ENCODE measurements at places on chromosomes 3 and 15. TPM values are rescaled to one million over a fixed set of nuclear protein-coding genes. Genes with fewer than 3 reads are reported as not detected.

The PARP3 gene
- 13.2 TPM for total RNA-seq

- no peaks in the 10 kb centered on the region for H3K27me3 ChIP-seq
- DNase-seq = no peak
- H3K36me3 ChIP-seq = no peaks in the 10 kb centered on the region
- H3K4me3 ChIP-seq = no peak overlapping the region
Observed at GRCh38 chr3:67362686-67363085, 291.7 kb downstream of the SUCLG2 start.

DNA sequence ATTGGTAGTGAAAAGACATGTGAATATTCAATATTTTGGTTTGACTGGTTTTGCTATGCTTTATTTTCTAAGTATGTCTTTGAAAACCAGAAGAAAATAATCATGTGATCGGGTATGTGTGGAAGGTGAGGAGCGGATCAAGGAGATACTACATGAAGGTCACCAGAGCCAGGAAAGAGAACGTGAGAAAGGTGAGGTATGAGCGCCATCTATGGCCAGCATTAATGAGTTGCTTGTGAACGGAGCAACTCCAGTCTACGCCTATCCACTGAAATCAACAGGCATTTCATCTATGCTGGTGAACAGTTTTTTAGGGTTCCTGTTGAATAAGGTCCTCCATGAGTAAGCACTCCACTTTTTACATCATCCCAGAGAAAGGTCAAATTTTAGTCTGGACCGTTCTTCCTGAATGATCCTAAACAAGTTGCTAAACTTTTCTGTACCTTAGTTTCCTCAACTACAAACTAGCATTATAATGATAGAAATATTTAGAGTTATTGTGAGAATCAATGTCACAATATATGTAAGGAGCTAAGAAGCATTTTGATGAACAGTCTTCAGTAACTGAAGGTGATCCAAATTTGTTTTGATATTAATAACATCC is 1435.2 kb upstream of the CADM2 start:
- no peaks in the 10 kb centered on the region for H3K36me3 ChIP-seq
- H3K4me3 ChIP-seq = no peak overlapping the region
- no peaks in the 10 kb centered on the region for H3K27me3 ChIP-seq
- no peaks in the 10 kb centered on the region for H3K4me1 ChIP-seq
- H3K27ac ChIP-seq = no peak overlapping the region

DNA sequence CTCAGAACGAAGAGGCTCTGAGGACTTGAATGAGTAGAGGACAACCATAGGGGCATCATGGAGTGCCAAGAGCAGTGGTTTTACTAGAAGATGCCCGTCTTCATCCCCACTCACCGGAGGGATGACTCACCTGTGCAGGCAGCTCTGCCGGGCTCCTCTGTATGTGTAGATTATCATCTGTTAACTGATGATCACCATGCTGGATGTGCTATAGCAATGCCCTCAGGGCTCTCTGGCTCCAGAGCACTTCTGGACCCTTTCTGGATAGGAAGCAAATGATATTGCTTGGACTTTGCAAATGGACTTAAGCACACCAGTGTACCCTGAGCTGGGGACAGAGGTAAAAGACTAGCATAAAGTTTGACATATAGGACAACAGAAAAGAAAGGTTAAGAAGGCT is 10.2 kb upstream of the TGFBR2 start:
- H3K4me3 ChIP-seq = no peak overlapping the region
- no peak overlapping the region for H3K27ac ChIP-seq
- H3K36me3 ChIP-seq = no peaks in the 10 kb centered on the region
- H3K27me3 ChIP-seq = no peaks in the 10 kb centered on the region
- DNase-seq = no peak

DNA sequence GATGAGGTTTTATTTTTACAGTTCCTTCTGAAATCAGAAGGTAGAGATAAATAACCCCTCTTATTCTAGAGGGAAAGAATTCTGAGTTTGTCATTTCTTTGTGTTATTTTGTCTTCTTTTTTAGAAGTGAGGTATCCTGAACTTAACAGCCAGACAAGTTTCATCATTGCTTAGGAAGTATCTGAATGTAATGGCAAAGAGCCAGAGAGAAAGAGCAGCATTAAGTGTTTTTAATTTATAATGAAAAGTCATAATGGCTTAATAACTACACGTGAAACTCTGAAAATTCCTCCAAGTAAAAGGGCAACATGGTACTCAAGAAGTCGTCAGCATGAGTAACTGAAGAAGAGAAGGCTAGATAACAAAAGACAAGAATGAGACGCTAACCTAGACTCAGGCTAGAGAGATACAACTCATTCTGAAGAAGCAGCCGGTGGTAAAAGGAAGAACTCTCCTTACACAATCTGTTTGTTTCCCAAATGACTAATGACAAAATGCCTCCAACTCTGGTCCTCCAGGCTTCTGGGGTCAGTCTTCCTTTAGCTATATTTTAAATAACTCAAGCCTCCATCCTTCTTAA is 116.2 kb upstream of the NECTIN3 start:
- H3K27ac ChIP-seq = no peak overlapping the region
- no peaks in the 10 kb centered on the region for H3K36me3 ChIP-seq
- no peak for DNase-seq
- no peaks in the 10 kb centered on the region for H3K27me3 ChIP-seq

DNA sequence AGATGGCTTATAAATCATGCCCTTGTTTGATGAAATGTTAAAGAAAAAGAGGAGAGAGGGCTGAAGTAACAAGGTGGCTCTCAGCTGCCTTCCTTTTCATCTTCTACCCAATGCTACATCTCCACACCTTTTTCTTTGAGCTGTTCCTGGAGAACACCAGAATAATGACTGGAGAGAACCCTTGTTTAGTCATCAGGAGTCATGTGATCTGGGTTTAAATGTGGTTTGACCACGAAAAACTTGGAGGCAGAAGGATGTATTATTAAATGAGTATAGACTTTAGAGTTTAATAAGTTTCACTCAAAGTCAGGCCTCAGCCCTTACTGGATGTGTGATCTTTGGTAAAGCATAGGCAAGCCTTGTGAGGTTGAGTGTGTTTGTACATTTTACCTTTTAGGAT is 230.3 kb upstream of the TBL1XR1 start:
- no peaks in the 10 kb centered on the region for H3K27me3 ChIP-seq
- no peaks in the 10 kb centered on the region for H3K4me1 ChIP-seq
- H3K4me3 ChIP-seq = no peak overlapping the region
- no peak for DNase-seq
- H3K27ac ChIP-seq = no peak overlapping the region

GRCh38 chr3:174062923-174063322 is 665.4 kb downstream of the NLGN1 start:
- no peak overlapping the region for H3K27ac ChIP-seq
- no peaks in the 10 kb centered on the region for H3K36me3 ChIP-seq
- DNase-seq = no peak
- H3K4me3 ChIP-seq = no peak overlapping the region

- peaks cover 6% of the 10 kb centered on the region for H3K4me1 ChIP-seq
- no peak overlapping the region for H3K4me3 ChIP-seq
- H3K27ac ChIP-seq = no peak overlapping the region
- H3K36me3 ChIP-seq = no peaks in the 10 kb centered on the region
- DNase-seq = no peak
Observed at GRCh38 chr3:72569754-72570440, 278.3 kb downstream of the SHQ1 start.

- H3K4me1 ChIP-seq = peaks cover 4% of the 10 kb centered on the region
- no peak overlapping the region for H3K4me3 ChIP-seq
- H3K36me3 ChIP-seq = peaks cover 46% of the 10 kb centered on the region
- no peak overlapping the region for H3K27ac ChIP-seq
- DNase-seq = no peak
- no peaks in the 10 kb centered on the region for H3K27me3 ChIP-seq
Observed at GRCh38 chr15:80507638-80508316, 103.6 kb downstream of the ARNT2 start.

DNA sequence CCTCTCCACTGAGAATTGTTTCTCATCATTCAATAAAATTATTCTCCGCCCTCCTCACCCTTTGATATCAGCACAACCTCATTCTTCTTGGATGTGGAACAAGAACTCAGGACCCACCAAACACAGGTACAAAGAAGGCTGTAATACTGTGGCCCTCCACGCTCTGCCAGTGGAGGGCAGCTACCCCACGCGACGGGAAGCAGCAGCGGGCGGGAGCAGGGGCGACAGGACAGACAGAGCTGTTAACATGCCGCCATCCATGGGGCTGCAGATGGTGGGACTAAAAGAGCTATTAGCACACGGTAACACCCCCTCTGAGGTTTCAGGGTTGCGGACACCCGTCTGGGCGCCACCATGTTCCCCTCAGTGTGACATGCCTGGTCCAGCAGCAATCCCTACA is 37.5 kb downstream of the EMC4 start:
- no peaks in the 10 kb centered on the region for H3K27me3 ChIP-seq
- peaks cover 7% of the 10 kb centered on the region for H3K36me3 ChIP-seq
- no peak overlapping the region for H3K4me3 ChIP-seq
- H3K27ac ChIP-seq = no peak overlapping the region

DNA sequence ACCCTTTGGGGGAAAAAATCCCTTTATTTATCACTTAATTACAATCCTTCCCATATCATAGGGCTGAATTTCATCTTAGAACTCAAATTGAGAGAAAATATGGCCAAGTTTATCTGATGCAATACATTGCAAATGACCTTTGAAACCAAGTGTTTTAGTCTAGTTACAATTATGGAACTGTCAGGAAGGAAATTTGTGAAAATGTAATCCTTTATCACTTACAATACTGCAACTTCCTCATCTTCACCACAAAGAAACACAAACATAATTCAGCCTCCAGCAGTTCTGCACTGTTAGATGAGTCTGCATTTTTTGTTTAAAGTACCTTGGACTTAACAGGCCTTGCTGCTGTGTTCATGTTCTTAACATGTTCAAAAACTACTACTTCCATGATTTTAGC is 4.6 kb downstream of the CCPG1 start:
- DNase-seq = no peak
- H3K4me1 ChIP-seq = peaks cover 6% of the 10 kb centered on the region
- no peaks in the 10 kb centered on the region for H3K36me3 ChIP-seq
- H3K4me3 ChIP-seq = no peak overlapping the region
- H3K27ac ChIP-seq = no peak overlapping the region
